Adrenal gland (tissue), 19 donors: ENCODE measurements at places on chromosomes 3 and 15. TPM values are rescaled to one million over a fixed set of nuclear protein-coding genes. Genes with fewer than 3 reads are reported as not detected.

The ZNF501 gene
- 3.6 TPM for total RNA-seq

The GHSR gene
- not detected for total RNA-seq

The ISY1 gene
- 40.0 TPM for total RNA-seq

The FEZF2 gene
- total RNA-seq = not detected

The NLGN1 gene
- 0.96 TPM for total RNA-seq

The SERPINI2 gene
- not detected for total RNA-seq

DNA sequence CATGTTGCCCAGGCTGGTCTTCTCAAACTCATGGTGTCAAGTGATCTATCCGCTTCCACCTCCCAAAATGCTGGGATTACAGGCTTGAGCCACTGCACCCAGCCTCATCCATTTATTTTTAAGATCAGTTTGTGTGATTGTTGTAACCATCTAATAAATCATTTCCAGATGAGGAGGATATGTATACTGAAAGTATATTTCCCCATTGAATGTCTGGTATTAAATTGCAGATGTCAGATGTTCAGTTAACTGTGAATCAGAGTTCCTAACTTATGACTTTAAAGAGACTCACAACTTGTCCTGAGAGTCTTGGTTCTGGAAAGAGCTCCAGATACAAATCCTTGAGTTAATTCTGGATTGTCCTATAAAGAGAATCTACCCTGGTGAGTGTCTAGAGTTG lies 62.4 kb downstream of the TRIM71 start:
- H3K36me3 ChIP-seq = no peaks in the 10 kb centered on the region
- H3K27me3 ChIP-seq = no peaks in the 10 kb centered on the region
- no peak overlapping the region for H3K4me3 ChIP-seq
- no peaks in the 10 kb centered on the region for H3K4me1 ChIP-seq
- H3K27ac ChIP-seq = no peak overlapping the region
- DNase-seq = no peak

GRCh38 chr3:104906001-104906639 lies 460.6 kb upstream of the ALCAM start:
- no peaks in the 10 kb centered on the region for H3K36me3 ChIP-seq
- no peak overlapping the region for H3K4me3 ChIP-seq
- no peaks in the 10 kb centered on the region for H3K27me3 ChIP-seq
- no peaks in the 10 kb centered on the region for H3K4me1 ChIP-seq
- no peak for DNase-seq

DNA sequence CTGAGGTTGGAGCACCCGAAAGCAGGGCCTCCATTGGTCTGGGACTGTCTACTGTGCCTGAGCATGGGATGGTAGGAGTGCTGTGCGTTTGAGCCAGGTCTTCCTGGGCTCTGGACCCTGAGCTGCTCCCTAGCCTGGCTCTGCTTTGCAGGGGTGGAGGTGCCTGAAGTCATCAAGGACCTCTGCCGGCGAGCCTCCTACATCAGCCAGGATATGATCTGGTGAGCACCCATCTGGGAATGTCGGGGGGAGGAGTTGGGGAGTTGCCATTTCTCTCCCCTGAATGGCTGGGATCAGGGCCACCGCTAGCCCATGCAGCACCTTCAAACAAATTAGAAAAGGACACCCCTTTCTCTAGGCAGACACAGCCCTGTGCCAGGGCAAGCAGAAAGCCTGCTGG lies 20.7 kb downstream of the DUOX1 start:
- no peaks in the 10 kb centered on the region for H3K36me3 ChIP-seq
- no peak overlapping the region for H3K27ac ChIP-seq
- H3K4me3 ChIP-seq = no peak overlapping the region
- H3K4me1 ChIP-seq = no peaks in the 10 kb centered on the region
- DNase-seq = no peak
- H3K27me3 ChIP-seq = no peaks in the 10 kb centered on the region

- no peak overlapping the region for H3K4me3 ChIP-seq
- no peak for DNase-seq
- H3K27me3 ChIP-seq = no peaks in the 10 kb centered on the region
- H3K36me3 ChIP-seq = no peaks in the 10 kb centered on the region
Measured at GRCh38 chr3:102532901-102533300, 98.1 kb downstream of the ZPLD1 start.

GRCh38 chr3:159829539-159830227 lies 159.0 kb upstream of the IL12A start:
- no peak overlapping the region for H3K4me3 ChIP-seq
- DNase-seq = peak; percentile 78
- H3K27me3 ChIP-seq = no peaks in the 10 kb centered on the region
- no peaks in the 10 kb centered on the region for H3K36me3 ChIP-seq
- no peak overlapping the region for H3K27ac ChIP-seq

GRCh38 chr15:55026381-55026780 lies 170.4 kb downstream of the RSL24D1 start:
- DNase-seq = no peak
- H3K27me3 ChIP-seq = no peaks in the 10 kb centered on the region
- no peak overlapping the region for H3K27ac ChIP-seq
- no peaks in the 10 kb centered on the region for H3K4me1 ChIP-seq
- no peak overlapping the region for H3K4me3 ChIP-seq

GRCh38 chr15:75199357-75199940 lies 2.2 kb upstream of the C15orf39 start:
- peaks cover 34% of the 10 kb centered on the region for H3K4me1 ChIP-seq

- no peak overlapping the region for H3K27ac ChIP-seq
- H3K4me3 ChIP-seq = no peak overlapping the region
- H3K4me1 ChIP-seq = peaks cover 18% of the 10 kb centered on the region
- H3K27me3 ChIP-seq = no peaks in the 10 kb centered on the region
- DNase-seq = peak; percentile 51
Measured at GRCh38 chr3:36893137-36893557, 51.7 kb downstream of the TRANK1 start.

DNA sequence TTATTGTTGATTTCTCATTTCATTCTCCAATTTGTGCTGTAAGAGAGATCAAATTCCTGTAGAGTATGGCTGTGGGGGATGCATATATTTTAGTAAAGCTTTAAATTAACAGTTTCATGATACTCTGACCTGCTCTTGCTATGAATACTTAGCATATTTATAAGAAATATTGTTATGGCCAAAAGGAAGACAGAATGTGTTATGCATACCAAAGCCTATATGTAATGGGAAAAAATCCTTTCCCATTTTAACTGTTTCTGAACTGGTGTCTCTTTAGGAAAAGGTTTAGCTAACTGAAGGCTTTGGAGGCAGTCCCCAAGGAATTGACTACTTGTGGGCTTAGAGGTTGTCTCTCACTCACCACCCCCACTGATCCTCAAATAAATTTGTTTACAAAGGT lies 59.2 kb downstream of the CADPS start:
- no peak for DNase-seq
- H3K27me3 ChIP-seq = no peaks in the 10 kb centered on the region
- H3K4me1 ChIP-seq = no peaks in the 10 kb centered on the region
- no peak overlapping the region for H3K4me3 ChIP-seq

GRCh38 chr3:127032296-127032990 lies 49.5 kb downstream of the PLXNA1 start:
- no peaks in the 10 kb centered on the region for H3K27me3 ChIP-seq
- H3K4me3 ChIP-seq = no peak overlapping the region
- H3K36me3 ChIP-seq = no peaks in the 10 kb centered on the region
- DNase-seq = no peak
- H3K27ac ChIP-seq = no peak overlapping the region

GRCh38 chr15:100131321-100132224 lies 210.2 kb downstream of the ADAMTS17 start:
- DNase-seq = peak; percentile 65
- no peak overlapping the region for H3K4me3 ChIP-seq
- H3K4me1 ChIP-seq = no peaks in the 10 kb centered on the region
- H3K27me3 ChIP-seq = no peaks in the 10 kb centered on the region
- H3K36me3 ChIP-seq = no peaks in the 10 kb centered on the region

- H3K27ac ChIP-seq = no peak overlapping the region
- peaks cover 18% of the 10 kb centered on the region for H3K4me1 ChIP-seq
- H3K27me3 ChIP-seq = no peaks in the 10 kb centered on the region
Measured at GRCh38 chr3:58434990-58435389, 1.4 kb upstream of the PDHB start.

DNA sequence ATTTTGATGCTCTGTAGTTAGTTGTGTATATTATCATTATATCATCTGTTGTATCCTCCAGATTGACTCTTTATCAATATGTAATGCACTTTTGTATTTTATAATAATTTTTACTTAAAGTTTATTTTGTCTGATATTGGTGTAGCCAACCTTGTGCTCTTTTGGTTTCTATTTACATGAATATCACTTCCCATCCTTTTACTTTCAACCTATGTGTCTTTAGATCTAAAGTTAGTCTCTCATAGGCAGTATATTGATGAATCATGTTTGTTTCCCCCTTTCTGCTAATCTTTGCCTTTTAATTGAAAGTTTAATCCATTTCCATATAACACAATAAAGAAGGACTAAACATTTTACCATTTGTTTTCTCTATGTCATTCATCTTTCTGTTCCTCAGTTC lies 28.1 kb upstream of the CD200R1L start:
- no peak overlapping the region for H3K4me3 ChIP-seq
- H3K27me3 ChIP-seq = no peaks in the 10 kb centered on the region
- no peaks in the 10 kb centered on the region for H3K36me3 ChIP-seq
- DNase-seq = no peak
- H3K27ac ChIP-seq = no peak overlapping the region

DNA sequence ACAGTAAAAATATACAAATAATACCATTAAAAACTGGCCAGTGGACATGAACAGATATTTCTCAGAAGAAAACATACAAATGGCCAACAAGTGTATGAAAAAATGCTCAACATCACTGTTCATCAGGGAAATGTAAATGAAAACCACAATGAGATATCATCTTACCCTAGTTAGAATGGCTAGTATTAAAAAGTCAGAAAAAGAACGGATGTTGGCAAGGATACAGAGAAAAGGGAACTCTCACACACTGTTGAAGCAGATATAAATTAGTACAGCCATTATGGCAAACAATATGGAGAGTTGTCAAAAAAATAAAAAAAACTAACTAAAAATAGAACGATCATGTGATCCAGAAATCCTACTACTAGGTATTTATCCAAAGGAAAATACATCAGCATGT lies 222.7 kb upstream of the NAALADL2 start:
- no peaks in the 10 kb centered on the region for H3K36me3 ChIP-seq
- no peaks in the 10 kb centered on the region for H3K27me3 ChIP-seq
- DNase-seq = no peak
- H3K4me3 ChIP-seq = no peak overlapping the region
- no peaks in the 10 kb centered on the region for H3K4me1 ChIP-seq
- H3K27ac ChIP-seq = no peak overlapping the region

GRCh38 chr15:71595846-71596553 lies 214.4 kb upstream of the NR2E3 start:
- H3K27me3 ChIP-seq = no peaks in the 10 kb centered on the region
- H3K27ac ChIP-seq = no peak overlapping the region
- no peaks in the 10 kb centered on the region for H3K36me3 ChIP-seq
- H3K4me1 ChIP-seq = peaks cover 15% of the 10 kb centered on the region
- no peak overlapping the region for H3K4me3 ChIP-seq

- DNase-seq = no peak
- H3K4me3 ChIP-seq = no peak overlapping the region
- H3K36me3 ChIP-seq = no peaks in the 10 kb centered on the region
Measured at GRCh38 chr3:150069633-150070032, 98.9 kb upstream of the PFN2 start.

GRCh38 chr3:54563501-54564200 lies 364.2 kb downstream of the LRTM1 start:
- H3K4me3 ChIP-seq = no peak overlapping the region
- H3K27me3 ChIP-seq = no peaks in the 10 kb centered on the region
- no peaks in the 10 kb centered on the region for H3K36me3 ChIP-seq
- DNase-seq = no peak
- H3K27ac ChIP-seq = no peak overlapping the region

- H3K4me1 ChIP-seq = no peaks in the 10 kb centered on the region
- no peak for DNase-seq
- H3K27me3 ChIP-seq = no peaks in the 10 kb centered on the region
- no peak overlapping the region for H3K4me3 ChIP-seq
- no peaks in the 10 kb centered on the region for H3K36me3 ChIP-seq
Measured at GRCh38 chr15:51299187-51300015, 39.0 kb downstream of the CYP19A1 start.
